ENCODE measurements at places on chromosomes 5 and 9.

DNA sequence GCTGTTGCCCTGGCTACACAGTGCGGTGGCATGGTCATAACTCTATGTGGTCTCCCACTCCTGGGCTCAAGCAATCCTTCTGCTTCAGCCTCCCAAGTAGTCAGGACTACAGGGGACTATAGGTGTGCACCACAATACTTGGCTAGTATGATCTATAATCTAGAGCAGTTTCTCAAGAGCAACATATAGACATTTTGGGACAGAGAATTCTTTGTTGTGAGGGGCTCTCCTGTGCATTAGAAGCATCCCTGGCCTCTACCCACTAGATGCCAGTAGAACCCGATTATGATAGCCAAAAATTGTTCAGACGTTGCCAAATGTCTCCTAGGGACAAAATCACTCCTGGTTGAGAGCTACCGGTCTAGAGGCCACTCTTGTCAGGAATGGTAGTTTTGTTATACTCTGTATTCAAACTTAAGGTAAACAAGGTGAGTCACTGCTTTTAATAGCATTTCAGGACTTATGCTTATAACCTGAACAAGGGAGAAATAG, 7.2 kb downstream of the ANKHD1 start:
- DNase-seq, result no peak

DNA sequence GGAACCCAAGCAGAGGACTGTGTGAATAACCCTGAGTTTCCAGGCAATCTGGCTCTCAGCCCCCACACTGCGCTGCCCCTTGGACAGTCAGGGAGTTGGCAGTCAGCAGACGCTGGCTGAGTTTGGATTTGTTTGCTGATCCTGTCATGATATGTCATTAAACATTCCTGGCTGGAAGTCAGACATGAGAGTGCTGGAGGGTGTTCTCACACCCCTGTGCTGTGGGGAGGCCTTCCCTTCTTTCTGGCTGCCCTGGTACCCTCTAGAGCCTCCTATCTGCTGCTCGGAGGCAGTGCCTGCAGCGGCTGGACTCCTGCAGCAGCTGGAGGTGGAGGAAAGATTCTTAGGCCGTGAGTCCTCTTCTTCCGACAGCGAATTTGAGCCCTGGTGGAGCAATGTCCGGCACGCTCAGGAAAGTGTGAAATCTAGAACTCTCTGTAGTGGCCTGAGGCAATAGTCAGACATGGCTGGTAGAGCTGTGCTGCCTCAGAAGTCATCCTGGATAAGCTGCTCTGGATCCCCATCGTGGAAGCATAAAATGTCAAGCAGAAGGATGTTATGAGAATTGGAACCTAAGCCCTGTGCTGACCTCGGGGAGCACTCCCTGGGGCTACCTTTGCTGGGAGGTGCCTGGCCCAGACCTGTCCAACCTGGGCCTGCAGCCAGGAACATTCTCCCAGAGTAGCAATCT, 72.0 kb downstream of the PDE8B start:
- DNase-seq, result no peak

GRCh38 chr5:65854925-65855324, 71.5 kb upstream of the ERBIN start:
- no peak for DNase-seq

DNA sequence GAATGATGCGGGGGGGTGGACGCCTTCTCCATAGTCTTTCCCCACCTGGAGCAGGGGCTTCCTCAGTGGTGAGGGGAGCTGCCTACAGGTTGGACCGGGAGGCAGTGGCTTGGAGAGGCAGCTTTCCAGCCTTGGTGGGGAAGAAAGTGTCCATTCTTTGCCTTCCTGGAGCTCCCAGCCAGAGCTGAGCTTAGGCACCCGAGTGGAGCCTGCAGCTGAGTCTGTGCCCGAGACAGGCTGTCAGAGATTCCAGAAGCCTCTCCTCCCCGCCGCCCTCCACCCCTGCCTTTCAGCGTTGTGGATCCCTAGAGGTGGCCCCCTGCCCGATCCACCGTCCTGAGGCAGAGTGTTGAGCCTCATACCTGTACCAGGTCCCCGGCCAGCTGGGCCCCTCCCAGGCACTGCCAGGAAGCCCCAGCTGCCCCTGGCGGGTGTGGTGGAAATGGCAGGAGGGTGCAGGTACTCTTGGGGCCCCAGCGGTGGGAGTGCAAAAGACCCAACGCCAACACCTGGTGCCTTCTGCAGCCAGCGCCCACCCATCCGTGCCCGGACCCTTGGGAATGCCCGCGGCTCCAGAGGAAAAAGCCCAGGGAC, 112.0 kb downstream of the RXRA start:
- DNase-seq, result no peak

GRCh38 chr5:92778261-92778660, 802.8 kb downstream of the NR2F1-AS1 start:
- DNase-seq, result no peak

- DNase-seq, result no peak
These were observed 727 bp downstream of the TRIM7 start for GRCh38 chr5:181204113-181204825.

- DNase-seq, result no peak
These were observed 181.3 kb upstream of the ST8SIA4 start for GRCh38 chr5:101084353-101084752.

- DNase-seq, result no peak
These were observed 213.5 kb downstream of the DENND1A start for GRCh38 chr9:123716339-123716945.

DNA sequence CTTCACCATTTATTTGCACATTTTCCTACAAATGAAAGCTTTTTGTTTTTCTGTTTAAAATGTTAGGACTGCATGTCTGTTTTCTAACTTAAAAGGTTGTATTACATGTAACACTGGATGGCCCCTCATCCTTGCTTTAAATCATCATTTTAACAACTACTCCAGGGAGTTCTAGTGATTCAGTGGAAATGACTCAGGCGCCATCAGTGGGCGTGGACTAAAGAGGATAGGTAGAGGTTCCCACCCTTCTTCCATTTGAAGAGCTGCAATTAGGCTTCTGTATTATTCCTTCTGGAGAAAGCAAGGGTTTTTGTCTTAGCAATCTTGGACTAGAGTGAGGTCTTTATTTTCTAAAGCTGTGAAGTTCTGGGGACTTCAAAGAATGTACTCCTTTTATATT, 213.7 kb downstream of the TMEM38B start:
- no peak for DNase-seq

- no peak for DNase-seq
These were observed 29.2 kb upstream of the CEP120 start for GRCh38 chr5:123452401-123452800.

DNA sequence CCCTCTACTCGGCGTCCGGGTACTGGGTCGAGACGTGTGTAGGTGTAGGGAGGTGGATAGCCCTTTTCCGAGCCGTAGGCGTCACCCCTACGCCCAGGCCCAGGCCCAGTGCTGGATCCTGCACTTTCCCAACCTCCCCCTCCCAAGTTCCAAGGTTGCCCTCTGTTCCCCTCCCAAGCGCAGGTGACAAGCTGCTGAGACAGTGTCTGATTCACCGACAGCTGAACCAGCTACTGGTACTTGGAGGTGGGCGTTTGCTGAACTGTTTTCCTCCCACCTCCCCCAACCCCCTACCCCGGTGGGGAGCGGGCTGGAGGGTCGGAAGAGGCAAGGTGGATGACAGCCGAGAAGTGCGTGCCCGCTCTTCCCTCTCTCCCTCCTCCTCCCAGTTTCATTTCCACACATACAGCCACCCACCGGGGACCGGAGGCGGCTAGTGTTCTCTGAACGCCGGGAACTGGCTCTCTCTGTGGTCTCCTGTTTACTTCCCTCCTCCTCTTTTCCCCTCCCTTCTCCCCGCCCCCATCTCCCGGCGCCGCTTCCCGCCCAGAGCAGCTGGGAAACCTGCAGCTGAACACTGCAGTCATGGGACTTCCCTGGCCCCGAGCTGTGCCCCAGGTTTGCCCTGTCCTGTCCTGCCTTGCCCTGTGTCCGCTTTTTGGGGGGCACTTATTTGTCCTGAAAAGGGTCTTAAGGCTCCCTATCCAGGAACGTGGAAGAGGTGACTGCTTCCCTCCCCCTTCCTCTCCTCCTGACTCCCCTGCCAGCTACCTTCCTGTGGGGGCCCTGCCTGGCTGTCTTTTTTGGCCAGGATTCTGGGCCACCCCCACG, 6.2 kb upstream of the KLF9 start:
- DNase-seq, result no peak

DNA sequence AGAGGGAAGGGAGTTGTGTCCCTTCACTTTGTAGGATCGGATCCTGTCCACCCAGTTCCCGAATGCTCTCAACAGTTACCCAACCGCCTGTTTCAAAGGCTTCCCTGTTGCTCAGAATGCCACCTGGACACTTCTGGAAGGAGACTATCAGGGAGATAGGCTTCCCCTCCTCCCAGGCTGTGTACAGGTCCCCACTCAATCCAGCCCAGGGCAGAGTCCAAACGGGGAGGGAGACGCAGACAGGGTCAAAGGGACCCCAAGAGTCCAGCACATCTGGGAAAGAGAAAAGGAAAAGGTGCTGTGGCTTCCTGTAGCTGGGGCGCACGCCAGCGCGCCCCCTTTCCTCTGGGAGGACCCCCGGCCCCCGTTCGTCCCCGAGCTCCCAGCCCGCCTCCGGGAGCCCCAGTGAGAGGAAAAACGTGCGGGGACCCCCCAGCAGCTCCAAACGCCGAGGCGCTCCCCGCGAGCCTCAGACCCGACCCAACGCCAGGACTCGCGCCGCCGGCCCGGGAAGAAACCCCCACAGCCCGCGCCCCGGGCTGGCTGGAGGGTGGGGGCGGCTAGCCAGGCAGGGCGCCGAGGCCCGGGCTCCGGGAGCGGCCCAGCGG, 640 bp downstream of the SURF4 start:
- no peak for DNase-seq

GRCh38 chr5:55820488-55820887, 30.7 kb upstream of the IL31RA start:
- DNase-seq, result no peak

- no peak for DNase-seq
These were observed 83.4 kb downstream of the RAPGEF1 start for GRCh38 chr9:131656356-131657036.

- DNase-seq, result no peak
These were observed 136.5 kb downstream of the SNX18 start for GRCh38 chr5:54653956-54654614.

GRCh38 chr9:94150890-94151650, 66.8 kb downstream of the PTPDC1 start:
- DNase-seq, result peak; percentile 81

- no peak for DNase-seq
These were observed 323.4 kb downstream of the NR2F1-AS1 start for GRCh38 chr5:93257616-93258015.

GRCh38 chr9:114465906-114466900, 39.1 kb downstream of the WHRN start:
- no peak for DNase-seq

GRCh38 chr9:106947106-106947900, 84.3 kb downstream of the ZNF462 start:
- no peak for DNase-seq

DNA sequence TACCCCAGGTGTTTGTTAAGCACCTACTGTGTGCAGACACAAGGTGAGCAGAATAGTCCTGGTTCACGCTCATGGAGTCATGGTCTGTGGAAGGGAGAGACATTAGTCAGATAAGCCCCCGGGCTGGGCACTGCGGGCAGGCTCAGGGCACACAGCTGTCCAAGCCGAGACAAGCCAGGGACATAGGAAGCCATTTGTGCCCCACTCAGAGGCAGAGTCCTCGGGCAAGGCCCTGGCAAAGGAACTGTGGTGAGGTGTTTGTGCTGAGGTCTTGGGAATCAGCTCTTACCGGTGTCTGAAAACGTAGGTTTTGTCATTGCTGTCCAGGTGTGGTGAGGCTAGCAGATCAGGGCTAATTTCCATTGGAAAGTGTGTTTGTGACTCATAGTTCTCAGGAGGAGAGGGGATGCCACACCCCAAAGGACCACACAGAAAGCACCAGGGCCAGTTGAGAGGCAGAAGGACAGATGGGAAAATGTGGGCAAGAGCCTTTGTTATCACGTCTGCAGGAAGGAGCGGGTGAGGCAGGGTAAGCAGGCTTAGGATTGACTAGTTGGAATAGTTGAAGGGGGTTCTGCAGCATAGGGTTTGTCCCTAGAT, 46.1 kb upstream of the NEURL1B start:
- DNase-seq, result no peak

DNA sequence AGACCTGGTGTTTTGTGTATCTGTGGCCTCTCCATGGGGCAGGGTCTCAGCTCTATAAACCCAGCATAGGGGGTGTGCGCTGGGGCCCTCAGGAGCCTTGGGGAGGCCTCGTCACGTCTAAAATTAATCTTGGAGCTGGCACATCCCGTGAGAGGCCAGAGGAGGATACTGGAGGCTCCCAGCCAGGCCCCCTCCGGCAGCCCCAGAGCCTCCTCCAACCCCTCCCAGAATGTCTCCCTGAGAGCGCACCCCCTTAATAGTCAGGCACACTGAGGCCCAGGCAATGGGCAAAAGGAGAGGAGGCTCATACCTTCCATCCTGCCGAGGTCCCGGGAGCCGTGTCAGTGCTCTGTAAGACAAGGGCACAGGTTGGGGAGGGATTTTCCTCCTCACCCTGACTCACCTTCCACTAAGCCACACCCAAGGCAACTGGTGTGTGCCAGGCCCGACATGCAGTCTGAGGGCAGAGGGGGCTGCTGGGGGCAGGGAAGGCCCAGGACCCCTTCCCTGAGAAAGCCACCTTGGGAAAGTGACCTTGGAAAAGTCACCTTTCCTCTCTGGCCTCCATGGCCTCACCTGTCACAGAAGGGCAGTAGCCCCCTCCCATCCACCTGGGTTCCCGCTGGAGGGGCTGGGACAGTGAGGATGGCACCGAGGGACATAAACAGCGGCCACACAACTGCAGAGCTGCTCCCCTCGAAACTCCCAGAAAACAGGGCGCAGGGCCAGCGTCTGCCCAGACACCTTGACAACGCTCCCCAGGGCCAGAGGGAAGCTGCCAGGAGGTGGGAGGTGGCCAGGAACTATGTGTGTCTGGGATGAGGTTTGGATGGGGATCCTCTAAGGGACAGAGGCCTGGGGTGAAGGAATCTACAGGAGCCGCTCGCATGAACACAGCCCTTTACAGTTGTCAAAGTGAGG, 2.9 kb downstream of the AK1 start:
- no peak for DNase-seq

DNA sequence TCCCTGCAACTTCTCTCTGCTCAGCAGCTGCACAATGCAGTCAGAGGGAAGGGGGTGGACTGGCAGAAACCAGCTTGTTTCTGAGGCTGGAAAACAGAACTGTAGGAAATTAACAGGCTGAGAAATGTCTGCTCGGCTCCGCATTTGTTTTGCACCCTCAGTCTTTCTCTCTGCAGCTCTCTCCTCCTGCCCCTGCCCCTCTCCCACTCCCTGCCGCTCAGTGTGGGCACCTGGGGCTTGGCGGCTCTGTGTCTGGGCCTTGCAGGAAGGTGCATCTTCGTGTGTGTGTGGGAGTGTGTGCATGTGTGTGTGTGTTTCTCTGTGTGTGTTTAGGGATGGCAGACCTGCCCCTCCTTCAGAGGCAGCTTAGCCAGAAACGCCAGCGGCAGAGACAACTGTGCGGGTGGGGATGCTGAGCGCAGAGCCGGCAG, 53.0 kb downstream of the PCDH1 start:
- no peak for DNase-seq

GRCh38 chr5:168104811-168105481, 186.5 kb upstream of the WWC1 start:
- no peak for DNase-seq

- DNase-seq, result no peak
These were observed 246.8 kb downstream of the ARRDC3 start for GRCh38 chr5:91136271-91136670.

GRCh38 chr9:72883875-72884274, 69.0 kb downstream of the ALDH1A1 start:
- no peak for DNase-seq
